ENCODE measurements at places on chromosomes 16 and 17.

GRCh38 chr17:50199211-50199802 lies 2.1 kb downstream of the COL1A1 start:
- H3K4me1 ChIP-seq, result peaks cover 80% of the 10 kb centered on the region
- peak overlapping the region; percentile 70 for H3K27ac ChIP-seq
- H3K4me3 ChIP-seq, result peak overlapping the region; percentile 49
- peaks cover 46% of the 10 kb centered on the region for H3K27me3 ChIP-seq

- H3K4me1 ChIP-seq, result no peaks in the 10 kb centered on the region
- no peak overlapping the region for H3K27ac ChIP-seq
- no peak overlapping the region for H3K4me3 ChIP-seq
- H3K27me3 ChIP-seq, result no peaks in the 10 kb centered on the region
- no peak for DNase-seq
These were observed 140.9 kb downstream of the UTP18 start for GRCh38 chr17:51401279-51401678.

GRCh38 chr17:30429155-30429554 lies 48.1 kb upstream of the GOSR1 start:
- peak; percentile 9 for DNase-seq
- H3K4me1 ChIP-seq, result peaks cover 5% of the 10 kb centered on the region
- H3K4me3 ChIP-seq, result no peak overlapping the region
- H3K36me3 ChIP-seq, result no peaks in the 10 kb centered on the region

- no peaks in the 10 kb centered on the region for H3K27me3 ChIP-seq
- peaks cover 29% of the 10 kb centered on the region for H3K4me1 ChIP-seq
- H3K36me3 ChIP-seq, result peaks cover 12% of the 10 kb centered on the region
- H3K27ac ChIP-seq, result no peak overlapping the region
These were observed 51.5 kb upstream of the FASN start for GRCh38 chr17:82149401-82150099.

Measured in stomach (tissue), 19 donors.